ENCODE measurements at places on chromosomes 6 and 20.

DNA sequence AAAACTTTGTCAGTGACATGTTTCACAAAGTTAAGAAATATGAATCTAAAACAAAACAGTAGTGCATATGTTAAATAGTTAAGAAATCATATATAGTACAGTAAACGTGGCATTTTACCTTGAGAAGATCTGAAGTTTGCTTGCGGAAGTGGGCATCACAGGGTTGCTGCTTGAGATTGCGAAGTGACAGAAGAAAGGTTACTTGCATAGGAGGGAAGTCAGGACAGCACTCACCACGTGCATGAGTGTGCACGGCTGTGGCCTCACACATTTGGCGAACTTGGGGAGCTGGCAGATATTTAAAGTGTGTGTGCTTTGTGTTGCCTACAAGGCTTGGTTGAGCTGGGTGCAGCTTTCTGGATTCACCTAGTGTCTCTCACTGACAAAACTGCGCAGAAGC, 431.5 kb upstream of the ARID1B start:
- no peak for DNase-seq

DNA sequence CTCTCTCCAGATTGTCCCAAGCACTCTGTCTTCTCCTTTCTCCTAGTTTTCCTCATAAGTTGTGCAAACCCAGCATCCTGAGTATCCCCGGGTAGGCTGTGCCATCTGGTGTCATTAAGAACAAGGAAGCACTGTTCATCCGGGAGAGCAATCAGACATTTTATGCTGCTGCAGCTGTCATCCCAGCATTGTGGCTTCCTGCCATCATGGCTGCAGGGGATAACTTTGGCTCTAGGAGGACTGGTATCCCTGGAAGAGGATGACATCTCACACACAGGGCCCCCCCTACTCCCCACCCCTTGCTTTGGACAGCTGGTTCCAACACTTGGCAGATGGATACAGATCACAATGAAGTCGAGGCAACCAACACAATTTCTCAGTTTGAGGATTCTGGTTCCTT, 1195.1 kb upstream of the MAP3K7 start:
- no peak for DNase-seq

GRCh38 chr20:5797843-5798462, 47.8 kb downstream of the SHLD1 start:
- DNase-seq = no peak

- no peak for DNase-seq
Observed at GRCh38 chr20:20578838-20579237, 133.6 kb downstream of the RALGAPA2 start.

DNA sequence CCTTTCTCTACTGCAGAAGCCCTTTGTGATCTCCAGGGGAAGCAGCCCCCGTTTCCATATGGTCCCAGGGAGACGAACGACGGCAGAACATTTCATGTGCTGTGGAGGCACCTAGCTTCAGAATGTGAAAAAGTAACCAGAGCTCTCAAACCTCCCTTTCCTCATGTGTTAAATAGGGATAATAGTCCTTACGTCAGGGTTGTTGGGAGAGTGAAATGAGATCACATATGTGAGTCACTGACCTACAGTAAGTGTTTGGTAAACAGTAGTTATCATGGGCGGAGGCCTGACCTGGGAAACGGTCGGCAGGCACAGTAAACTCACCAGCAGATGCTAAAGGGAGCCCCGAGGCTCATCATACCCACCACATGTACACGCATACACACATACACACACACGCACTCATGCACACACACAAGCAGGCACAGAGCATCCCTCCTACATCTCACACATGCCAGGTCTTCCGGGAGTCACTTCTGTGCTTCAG, 89.7 kb downstream of the LY86 start:
- no peak for DNase-seq

DNA sequence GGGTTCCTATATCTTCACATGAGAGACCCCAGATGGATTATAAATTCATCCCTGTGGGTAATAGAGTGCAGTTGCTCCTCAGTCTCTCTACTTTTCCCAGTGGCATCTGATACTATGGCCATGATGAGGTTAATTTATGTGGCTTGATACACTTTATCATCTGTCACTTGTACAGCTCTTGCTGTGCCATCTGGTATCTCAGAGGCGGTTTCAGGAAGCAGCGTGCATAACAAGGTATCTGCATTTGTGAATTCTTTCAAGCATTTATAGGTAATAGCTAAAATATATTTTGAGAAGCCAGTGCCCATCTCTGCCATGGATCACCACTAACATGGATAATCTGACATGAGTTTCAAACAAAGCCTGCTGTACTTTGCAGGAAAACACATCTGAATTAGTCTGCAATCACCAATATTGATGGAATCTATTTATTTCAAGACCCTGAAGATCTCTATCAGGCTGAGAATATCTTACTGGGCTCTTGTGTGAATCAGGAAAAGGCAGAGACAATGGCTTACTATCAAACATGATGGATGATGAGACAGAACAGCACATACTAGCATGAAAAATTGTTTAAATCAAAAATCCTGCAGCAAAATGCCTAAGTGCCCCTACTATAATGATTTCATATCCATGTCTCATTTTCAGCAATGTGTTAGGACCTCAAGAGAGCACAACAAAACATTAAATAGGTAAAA, 548.7 kb upstream of the MAP3K7 start:
- DNase-seq = no peak

- DNase-seq = no peak
Observed at GRCh38 chr6:150673720-150674346, 74.1 kb downstream of the PLEKHG1 start.

- no peak for DNase-seq
Observed at GRCh38 chr20:58084966-58085365, 143.5 kb downstream of the ANKRD60 start.

- no peak for DNase-seq
Observed at GRCh38 chr6:28240471-28240870, 11.6 kb downstream of the ZKSCAN4 start.
